Cardiac atrium fibroblast (primary cell): ENCODE measurements at places on chromosomes 2 and 18. TPM values are rescaled to one million over a fixed set of nuclear protein-coding genes. Genes with fewer than 3 reads are reported as not detected.

GLB1L gene
- 4.7 and 14.8 TPM in 2 replicates for total RNA-seq

LRP1B gene
- total RNA-seq, result under 0.01 and 0.18 TPM in 2 replicates

LONRF2 gene
- under 0.01 TPM in 1 of 2 replicates, not detected in the other for total RNA-seq

G6PC2 gene
- total RNA-seq, result not detected in 2 replicates

TMEM163 gene
- total RNA-seq, result 1.3 TPM in 1 of 2 replicates, not detected in the other

NETO1 gene
- 0.54 TPM in 1 of 2 replicates, not detected in the other for total RNA-seq

SERPINB2 gene
- total RNA-seq, result not detected in 2 replicates

TRPM8 gene
- not detected in 2 replicates for total RNA-seq

CAB39 gene
- total RNA-seq, result 28.2 and 51.4 TPM in 2 replicates

RNPEPL1 gene
- total RNA-seq, result 19.7 and 24.0 TPM in 2 replicates

EFR3B gene
- total RNA-seq, result 0.18 and 0.97 TPM in 2 replicates

SCYGR4 gene
- not detected in 2 replicates for total RNA-seq

SPP2 gene
- total RNA-seq, result not detected in 2 replicates

IL1F10 gene
- total RNA-seq, result not detected in 2 replicates

PDE1A gene
- total RNA-seq, result 170 and 206 TPM in 2 replicates

XIRP2 gene
- under 0.01 and 0.18 TPM in 2 replicates for total RNA-seq

INHBB gene
- total RNA-seq, result 4.0 and 7.6 TPM in 2 replicates

HOXD8 gene
- not detected in 2 replicates for total RNA-seq

ALPP gene
- not detected in 2 replicates for total RNA-seq

CMPK2 gene
- total RNA-seq, result 0.18 and 3.6 TPM in 2 replicates

BMP10 gene
- total RNA-seq, result not detected in 2 replicates

CTNNA2 gene
- total RNA-seq, result not detected in 2 replicates

FOXI3 gene
- total RNA-seq, result not detected in 2 replicates

CNGA3 gene
- not detected in 2 replicates for total RNA-seq

B4GALT6 gene
- total RNA-seq, result 2.0 and 4.4 TPM in 2 replicates

RNF103 gene
- 16.1 and 17.0 TPM in 2 replicates for total RNA-seq

TGFA gene
- total RNA-seq, result not detected in 2 replicates

GREB1L gene
- 0.36 and 0.97 TPM in 2 replicates for total RNA-seq

CAMKMT gene
- 3.1 and 13.5 TPM in 2 replicates for total RNA-seq

PTPN2 gene
- total RNA-seq, result 22.2 and 30.3 TPM in 2 replicates

TSGA10 gene
- total RNA-seq, result 0.16 and 0.18 TPM in 2 replicates

SLC4A5 gene
- under 0.01 and 0.16 TPM in 2 replicates for total RNA-seq

CYTIP gene
- not detected in 2 replicates for total RNA-seq

EVA1A gene
- 11.9 and 19.3 TPM in 2 replicates for total RNA-seq

CD8B2 gene
- total RNA-seq, result not detected in 2 replicates

ANKAR gene
- total RNA-seq, result 0.97 and 4.3 TPM in 2 replicates

ACADL gene
- not detected in 2 replicates for total RNA-seq

IL1B gene
- total RNA-seq, result 0.72 and 8.4 TPM in 2 replicates

SLC8A1 gene
- 4.2 and 6.5 TPM in 2 replicates for total RNA-seq

PRKAG3 gene
- total RNA-seq, result not detected in 2 replicates

CDCA7 gene
- 1.1 and 5.7 TPM in 2 replicates for total RNA-seq

ALLC gene
- not detected in 2 replicates for total RNA-seq

IL18R1 gene
- total RNA-seq, result 4.5 and 5.3 TPM in 2 replicates

RMND5A gene
- total RNA-seq, result 13.5 and 21.1 TPM in 2 replicates

MYOM1 gene
- total RNA-seq, result under 0.01 and 0.16 TPM in 2 replicates

MAP3K20 gene
- total RNA-seq, result 15.2 and 17.7 TPM in 2 replicates

FSIP2 gene
- total RNA-seq, result 0.36 TPM in 1 of 2 replicates, not detected in the other

ABCB11 gene
- under 0.01 and 0.65 TPM in 2 replicates for total RNA-seq

RFX8 gene
- total RNA-seq, result under 0.01 and 1.8 TPM in 2 replicates

SPIRE1 gene
- total RNA-seq, result 12.1 and 13.8 TPM in 2 replicates

DSEL gene
- total RNA-seq, result 21.3 and 26.1 TPM in 2 replicates

ORMDL1 gene
- 39.2 and 54.0 TPM in 2 replicates for total RNA-seq

ERFE gene
- total RNA-seq, result 7.3 and 24.2 TPM in 2 replicates

HOXD3 gene
- not detected in 2 replicates for total RNA-seq

C2orf66 gene
- not detected in 2 replicates for total RNA-seq

OTX1 gene
- not detected in 2 replicates for total RNA-seq

KCNF1 gene
- under 0.01 TPM in 1 of 2 replicates, not detected in the other for total RNA-seq

REG3A gene
- not detected in 2 replicates for total RNA-seq

PROC gene
- total RNA-seq, result not detected in 2 replicates
